ENCODE measurements at places on chromosomes 1 and 21.

DNA sequence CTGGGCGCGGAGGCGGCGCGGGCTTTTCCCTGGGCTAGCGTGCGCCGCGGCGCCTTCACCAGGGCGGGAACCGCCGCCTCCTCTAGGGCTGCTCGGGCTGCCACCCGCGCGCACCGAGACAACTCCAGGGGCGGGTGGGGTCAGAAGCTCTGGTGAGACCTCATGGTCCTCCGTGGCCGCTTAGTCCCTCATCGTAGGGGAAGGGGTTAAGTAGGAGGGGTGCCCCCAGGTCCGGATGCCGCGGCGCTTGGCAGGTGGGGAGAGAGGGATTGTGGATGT is 559 bp downstream of the SERTAD4 start:
- DNase-seq = no peak
- peaks cover 9% of the 10 kb centered on the region for H3K4me1 ChIP-seq
- no peaks in the 10 kb centered on the region for H3K36me3 ChIP-seq
- H3K27ac ChIP-seq = no peak overlapping the region

DNA sequence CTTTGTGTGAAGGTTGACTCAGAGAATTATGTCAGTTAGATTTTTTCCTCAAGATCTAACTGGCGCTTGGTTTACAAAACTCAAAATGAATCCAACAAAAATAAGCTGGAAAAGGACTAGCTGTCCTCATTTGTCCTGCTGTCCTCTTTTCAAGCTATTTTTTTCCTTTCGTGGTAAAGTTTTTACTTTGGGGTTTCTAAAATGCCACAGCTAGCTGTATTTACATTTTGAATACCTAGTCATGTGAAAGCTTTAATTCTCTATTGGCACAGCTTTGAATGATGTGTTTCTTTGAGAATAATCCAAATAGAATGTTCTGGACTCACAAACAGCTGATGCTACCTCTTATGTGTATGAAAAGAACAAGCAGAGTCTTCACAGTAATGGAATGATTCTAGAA is 673.6 kb upstream of the NR5A2 start:
- H3K4me1 ChIP-seq = no peaks in the 10 kb centered on the region
- no peak for DNase-seq
- no peak overlapping the region for H3K27ac ChIP-seq

DNA sequence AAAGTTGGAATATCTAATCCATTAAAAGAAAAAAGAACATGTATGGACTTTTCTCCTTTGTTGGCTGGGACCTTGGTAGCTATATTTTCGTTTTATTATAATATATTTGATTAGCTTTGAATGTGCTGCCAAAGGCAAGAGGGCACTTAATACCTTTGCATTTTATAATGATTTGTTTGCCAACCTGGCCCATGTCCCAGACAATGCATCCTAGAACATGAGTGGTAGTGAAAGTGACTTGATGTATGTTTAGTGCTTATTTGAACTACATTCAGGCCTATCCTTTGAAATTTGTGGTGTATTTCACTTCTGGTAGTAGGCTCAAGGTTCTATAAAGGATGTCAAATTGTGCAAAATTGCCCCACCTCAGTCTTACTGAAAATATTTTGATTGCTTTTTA is 25.9 kb downstream of the CACHD1 start:
- peaks cover 15% of the 10 kb centered on the region for H3K4me1 ChIP-seq
- no peak overlapping the region for H3K4me3 ChIP-seq
- H3K27ac ChIP-seq = no peak overlapping the region
- no peak for DNase-seq

DNA sequence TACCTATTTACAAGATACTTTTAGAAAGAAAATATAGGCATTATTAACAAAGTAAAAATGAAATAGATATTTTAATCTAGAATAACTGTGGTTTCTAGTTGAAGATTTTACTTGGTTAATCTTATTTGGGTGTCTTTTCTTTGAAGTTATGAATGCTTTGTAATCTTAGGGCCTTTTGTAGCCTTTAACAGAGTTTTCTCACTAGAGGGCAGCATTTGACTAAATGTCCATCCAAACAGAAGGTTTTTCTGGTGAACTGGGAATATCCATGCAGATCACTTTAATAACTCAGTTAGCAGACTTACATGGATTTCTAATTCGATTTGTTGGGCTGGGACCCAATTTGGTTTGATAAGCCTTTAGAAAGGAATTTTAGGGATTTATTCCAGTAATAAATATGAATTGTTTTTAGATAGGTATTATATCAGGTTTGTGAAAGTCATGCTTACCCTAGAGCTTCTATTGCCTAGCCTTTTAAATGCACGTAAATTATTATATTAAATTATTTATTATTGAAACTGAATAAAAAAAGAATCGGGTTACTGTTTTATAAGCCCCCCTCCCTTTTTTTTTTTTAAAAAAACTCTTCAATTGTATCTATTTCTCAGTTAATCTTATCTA is 119.7 kb downstream of the ZNF326 start:
- no peaks in the 10 kb centered on the region for H3K4me1 ChIP-seq
- peaks cover 37% of the 10 kb centered on the region for H3K27me3 ChIP-seq
- no peak overlapping the region for H3K27ac ChIP-seq
- no peaks in the 10 kb centered on the region for H3K36me3 ChIP-seq
- H3K4me3 ChIP-seq = no peak overlapping the region

- DNase-seq = peak; percentile 80
- H3K27ac ChIP-seq = peak within 1 kb of the TSS; percentile 85
- peaks cover 2% of the 10 kb centered on the region for H3K36me3 ChIP-seq
- H3K27me3 ChIP-seq = peaks cover 3% of the 10 kb centered on the region
- peak within 1 kb of the TSS; percentile 85 for H3K4me3 ChIP-seq
- peaks cover 22% of the 10 kb centered on the region for H3K4me1 ChIP-seq
These were observed at the start of gene CBR3 for GRCh38 chr21:36134803-36135390. CBR3 (plus strand) TSS chr21:36135079; CDS start chr21:36135193, 114 bp downstream.

DNA sequence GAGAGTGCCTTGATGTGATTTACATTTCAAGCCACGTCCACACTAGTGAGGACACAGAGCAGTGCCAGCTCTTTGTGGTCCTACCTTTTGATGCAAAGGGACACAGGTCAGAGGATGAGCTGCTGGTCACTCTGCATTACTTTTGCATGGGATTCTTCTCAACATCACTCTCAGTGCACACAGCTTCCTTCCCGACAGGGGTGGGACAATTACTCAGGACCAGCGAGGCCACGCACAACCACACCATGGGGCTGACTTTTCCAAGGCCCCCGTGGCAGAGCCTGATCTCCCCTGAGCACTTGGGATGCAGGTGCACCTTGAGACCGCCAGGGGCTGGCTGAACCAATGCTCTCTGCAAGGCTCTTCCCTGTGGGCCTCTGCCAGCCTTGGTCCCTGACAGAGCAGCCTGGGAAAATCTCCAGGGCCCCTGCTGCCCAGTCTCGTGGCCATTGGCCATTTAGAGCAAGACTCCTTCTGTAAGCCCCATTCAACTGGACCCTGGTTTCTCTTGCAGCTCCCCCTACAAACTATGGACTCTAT is 13.2 kb upstream of the PRAMEF12 start:
- H3K36me3 ChIP-seq = no peaks in the 10 kb centered on the region
- no peak overlapping the region for H3K27ac ChIP-seq
- H3K27me3 ChIP-seq = peaks cover 16% of the 10 kb centered on the region
- no peaks in the 10 kb centered on the region for H3K4me1 ChIP-seq
- no peak for DNase-seq
